Nucleus accumbens (tissue), 56 donors: ENCODE measurements at places on chromosomes 5 and 9.

- no peak for DNase-seq
Measured at GRCh38 chr5:17989567-17990563, 355.6 kb downstream of the TAF11L14 start.

DNA sequence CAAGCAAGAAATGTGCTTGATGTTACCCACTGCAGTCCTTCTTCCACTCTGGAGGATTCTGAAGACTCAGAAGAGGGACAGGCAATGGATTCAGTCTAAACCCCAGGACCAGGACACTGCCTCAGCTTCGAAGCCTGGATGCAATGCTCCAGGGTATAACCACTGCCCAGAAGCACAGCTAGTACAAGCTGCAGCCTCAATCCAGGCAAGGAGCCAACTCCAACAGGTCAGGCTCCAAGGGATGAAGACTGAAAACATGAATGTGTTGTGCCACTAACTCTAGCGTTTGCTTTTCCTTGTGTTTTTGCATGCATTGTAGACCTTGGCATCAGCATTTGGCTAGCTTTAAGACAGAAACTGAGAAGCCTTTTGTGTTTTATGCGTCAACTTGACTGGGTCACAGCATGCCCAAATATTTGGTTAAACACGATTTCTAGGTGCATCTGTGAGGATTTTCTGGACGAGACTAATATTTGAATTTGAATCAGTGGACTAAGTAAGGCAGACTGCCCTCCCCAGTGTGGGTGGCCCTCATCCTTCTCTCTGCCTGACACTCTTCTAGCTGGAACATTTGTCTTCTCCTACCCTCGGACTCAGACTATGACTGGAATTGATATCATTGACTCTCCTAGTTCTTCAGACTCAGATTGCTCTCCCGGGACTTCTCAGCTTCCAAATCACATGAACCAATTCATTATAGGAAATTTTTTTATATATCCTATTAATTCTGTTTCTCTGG is 20.5 kb upstream of the GPX3 start:
- no peak for DNase-seq

DNA sequence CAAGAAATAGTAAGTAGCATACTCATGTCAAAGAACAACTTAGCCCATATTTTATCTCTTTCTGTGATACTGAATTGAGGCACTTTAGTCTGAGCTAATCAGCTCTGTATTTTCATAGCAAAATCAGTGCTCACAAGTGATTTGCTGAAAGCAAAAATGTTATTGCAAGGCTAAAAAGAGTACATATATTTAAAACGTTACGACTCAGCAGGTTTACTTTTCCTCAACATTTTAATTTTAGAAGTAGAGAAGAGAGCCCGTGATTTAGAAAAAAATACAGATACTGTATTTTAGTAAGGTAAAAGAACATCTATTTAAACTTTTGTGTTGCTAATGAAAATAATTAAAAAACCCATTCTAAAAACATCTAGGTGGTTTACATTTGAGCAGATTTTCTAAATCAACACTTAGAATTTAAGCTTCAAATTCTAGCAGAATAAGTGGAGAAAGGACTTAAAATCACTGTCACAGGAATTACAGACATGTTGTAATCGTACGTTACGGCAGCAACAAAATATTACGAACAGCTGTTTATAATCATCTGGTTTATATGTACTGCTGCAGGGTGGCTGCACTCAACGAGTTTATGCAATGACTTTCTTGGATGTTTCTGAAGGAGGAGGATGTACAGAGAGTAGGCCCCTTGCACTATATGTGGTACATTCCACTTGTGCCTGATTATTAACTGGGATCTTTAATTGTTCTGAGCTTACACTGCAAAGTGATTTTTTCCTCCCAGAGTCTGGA is 20.1 kb downstream of the SREK1 start:
- no peak for DNase-seq

GRCh38 chr5:33232731-33233505 is 207.8 kb upstream of the TARS1 start:
- DNase-seq, result no peak

DNA sequence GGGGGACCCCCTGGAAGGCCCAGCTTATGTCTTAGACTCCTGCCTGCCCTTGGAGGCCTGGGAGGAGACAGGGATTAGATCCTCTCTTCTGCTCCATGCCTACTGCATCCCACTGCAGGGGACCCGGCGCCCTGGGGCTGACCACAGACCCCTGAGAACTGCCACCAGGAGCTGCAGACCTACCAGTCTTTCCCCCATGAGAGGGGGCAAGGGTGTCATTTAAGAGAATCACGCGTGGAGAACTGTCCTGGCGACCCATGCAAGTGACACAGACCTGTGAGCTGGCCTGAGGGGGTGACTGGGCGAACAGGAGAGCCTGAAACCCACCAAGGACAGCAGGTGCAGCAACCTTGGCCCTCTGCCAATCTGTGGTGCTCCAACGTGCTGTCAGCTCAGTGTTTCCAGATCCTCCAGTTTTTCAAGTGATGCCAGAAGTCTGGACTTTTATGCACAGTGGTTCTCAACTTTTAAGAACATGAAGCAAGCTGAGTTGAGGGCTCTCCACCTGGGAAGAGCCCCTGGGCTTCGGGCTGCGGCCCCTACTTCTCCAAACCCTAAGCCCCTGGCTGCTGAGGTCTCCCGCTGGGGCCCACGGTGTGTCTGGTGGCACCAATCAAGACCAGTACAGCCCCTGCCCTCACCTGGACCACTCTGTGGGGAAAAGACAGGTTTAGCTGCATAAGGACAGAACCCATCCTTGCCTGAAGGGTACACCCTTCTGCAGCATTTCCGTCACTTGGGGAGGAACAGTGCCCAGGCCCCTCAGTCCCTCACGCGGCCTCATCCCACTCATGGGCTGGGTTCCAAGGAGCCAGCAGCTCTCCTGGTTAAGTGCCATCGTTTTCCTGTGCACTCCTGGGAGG is 18.2 kb downstream of the GFPT2 start:
- no peak for DNase-seq

DNA sequence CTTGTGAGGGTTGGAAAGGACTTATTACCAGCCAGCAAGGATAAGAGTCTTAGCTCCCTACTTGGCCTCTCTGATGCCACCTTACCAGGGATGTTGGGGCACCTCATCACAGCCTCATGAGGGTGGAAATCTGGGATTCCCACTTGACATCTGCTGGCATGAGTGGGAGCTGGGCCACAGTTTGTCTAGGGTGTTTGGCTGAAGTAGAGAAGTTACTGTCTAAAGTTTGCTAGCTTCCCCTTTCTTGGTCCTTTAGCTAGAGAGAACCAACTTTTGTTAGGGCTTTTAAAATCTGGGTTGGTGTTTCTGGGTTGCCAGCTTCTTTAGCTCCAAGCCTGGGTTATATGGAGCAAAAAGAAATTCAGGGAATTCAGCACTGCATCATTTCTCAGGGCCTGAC is 57.5 kb upstream of the GNA14 start:
- no peak for DNase-seq

- DNase-seq, result no peak
Measured at GRCh38 chr5:147732291-147732883, 50.1 kb downstream of the JAKMIP2 start.

DNA sequence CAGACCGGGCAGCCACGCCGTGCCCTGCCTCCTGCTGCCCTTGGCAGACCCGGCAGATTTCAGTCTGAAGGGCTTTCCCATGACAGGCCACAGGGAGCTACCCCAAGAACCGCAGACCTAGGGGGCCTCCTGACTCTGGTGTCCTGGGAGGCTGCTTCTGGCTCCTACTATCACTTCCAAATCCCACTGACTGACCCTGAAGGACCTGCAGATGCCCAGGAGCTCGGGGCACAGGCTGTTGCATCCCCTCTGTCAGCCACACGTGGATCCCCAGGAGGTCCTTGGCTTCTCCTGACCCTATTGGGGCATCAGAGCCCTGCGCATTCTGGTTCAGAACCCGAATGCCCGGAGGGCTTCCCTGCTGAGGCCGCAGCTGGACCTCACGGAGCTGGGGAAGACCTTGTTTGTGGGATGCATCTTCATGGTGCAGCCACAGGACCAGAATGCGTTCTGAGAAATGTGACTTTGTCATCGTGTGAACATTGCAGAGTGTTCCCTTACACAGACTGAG is 81.3 kb upstream of the IRX4 start:
- DNase-seq, result no peak

DNA sequence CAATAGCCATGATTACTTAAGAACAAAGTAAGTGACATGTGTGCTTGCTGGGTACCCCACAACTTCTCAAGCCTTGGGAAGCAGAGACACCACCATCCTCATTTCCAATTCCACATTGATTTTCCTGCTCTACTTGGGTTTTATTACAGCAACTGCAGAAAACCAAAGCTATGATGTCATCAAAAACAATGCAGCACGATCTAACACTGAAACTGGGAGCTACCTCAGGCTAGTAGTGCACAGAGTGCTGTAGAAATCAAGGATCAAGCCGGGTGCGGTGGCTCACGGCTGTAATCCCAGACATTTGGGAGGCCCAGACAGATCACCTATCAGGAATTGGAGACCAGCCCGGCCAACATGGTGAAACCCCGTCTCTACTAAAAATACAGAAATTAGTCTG is 174.4 kb upstream of the MSX2 start:
- DNase-seq, result no peak

GRCh38 chr5:146203872-146204192 is 427 bp downstream of the RBM27 start:
- DNase-seq, result no peak
